ENCODE measurements at places on chromosomes 7 and 10.

DNA sequence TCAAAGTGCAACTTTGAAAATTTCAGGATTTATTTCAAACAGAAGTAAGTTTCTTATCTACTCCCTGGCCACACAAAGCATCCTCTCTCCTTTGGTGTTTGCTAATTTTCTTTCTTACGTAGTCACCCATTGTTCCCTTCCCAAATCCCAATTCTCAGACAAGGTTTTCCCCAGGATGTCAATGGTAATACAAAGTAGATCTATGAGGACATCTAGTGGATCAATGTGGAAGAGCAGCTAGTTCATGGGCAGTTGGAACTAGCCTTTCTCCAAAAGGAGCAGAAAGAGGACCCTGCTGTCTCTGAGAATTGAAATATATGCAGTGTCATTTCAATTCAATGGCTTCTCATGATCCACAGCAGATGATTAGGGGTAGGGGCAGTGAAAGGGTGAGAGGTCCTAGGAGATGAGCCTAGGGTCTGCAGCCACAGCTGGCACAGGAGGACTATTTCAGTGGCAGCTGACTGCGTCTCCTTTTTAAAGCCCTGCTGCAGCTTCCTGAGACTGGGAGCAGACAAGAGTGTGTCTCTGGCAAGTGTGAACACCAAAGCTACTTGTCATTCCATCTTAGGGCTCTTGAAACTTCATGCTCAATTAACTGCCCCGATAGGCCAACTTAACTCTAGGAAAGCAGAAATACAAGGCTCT lies 632.6 kb downstream of the KCNMA1 start:
- no peak for DNase-seq

- DNase-seq: no peak
Measured at GRCh38 chr7:28754447-28754846, 203.7 kb downstream of the TRIL start.

- no peak for DNase-seq
Measured at GRCh38 chr10:29709484-29710002, 74.8 kb upstream of the SVIL start.

- peak; percentile 39 for DNase-seq
Measured at GRCh38 chr7:105806592-105807447, 69.6 kb downstream of the ATXN7L1 start.

- no peak for DNase-seq
Measured at GRCh38 chr7:73612598-73613269, 11.6 kb downstream of the MLXIPL start.

- DNase-seq: no peak
Measured at GRCh38 chr10:60453036-60453435, 63.4 kb upstream of the ANK3 start.

DNA sequence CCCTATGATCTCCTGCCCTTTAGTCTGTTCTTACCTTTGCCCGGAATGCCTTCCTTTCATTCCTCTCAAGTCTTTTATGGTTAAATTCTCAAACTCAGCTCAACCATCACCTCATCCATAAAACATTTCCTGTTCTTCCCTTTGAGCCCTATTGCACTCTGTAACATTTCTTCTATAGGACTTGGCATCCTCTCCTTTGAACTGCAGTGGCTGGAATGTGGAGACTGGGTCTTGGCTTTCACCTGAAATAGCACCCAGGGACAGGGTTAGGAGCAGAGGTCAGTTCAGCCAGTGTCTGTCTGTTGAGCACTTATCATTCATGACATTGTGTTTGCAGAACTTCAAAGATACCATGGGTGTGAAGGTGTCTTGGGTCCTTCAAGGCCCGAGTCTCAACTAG lies 7.2 kb downstream of the NFE2L3 start:
- DNase-seq: no peak

DNA sequence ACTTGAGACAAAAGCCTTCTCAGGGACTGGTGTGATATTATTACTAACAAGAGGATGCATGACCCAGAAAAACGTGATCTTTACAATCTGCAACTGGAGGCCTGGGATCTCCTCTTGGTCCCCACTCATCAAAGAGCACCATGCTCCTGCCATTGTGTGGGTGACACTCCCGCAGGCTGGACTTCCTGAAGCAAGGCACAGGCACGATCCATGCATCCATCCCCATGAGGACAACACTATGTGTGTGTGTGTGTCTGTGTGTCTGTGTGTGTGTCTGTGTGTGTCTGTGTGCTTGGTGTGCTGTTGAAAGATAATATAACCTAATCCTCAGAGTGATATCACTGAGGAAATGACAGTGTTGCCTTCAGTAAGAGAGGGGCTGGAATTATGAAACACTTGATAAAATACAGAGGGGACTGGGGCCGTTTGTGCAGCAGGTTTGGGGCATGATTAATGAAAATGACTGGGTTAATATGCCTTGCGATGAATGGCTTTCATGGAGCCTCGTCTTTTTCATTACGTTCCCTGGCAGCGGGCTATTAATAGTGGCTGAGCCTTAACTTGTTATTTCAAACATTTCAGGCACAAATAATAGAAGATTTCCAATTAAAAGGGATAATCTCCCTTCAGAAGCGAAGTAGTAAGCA lies 180.8 kb upstream of the TCERG1L start:
- DNase-seq: no peak

- peak; percentile 15 for DNase-seq
Measured at GRCh38 chr7:140402178-140402835, 1.6 kb upstream of the RAB19 start.

DNA sequence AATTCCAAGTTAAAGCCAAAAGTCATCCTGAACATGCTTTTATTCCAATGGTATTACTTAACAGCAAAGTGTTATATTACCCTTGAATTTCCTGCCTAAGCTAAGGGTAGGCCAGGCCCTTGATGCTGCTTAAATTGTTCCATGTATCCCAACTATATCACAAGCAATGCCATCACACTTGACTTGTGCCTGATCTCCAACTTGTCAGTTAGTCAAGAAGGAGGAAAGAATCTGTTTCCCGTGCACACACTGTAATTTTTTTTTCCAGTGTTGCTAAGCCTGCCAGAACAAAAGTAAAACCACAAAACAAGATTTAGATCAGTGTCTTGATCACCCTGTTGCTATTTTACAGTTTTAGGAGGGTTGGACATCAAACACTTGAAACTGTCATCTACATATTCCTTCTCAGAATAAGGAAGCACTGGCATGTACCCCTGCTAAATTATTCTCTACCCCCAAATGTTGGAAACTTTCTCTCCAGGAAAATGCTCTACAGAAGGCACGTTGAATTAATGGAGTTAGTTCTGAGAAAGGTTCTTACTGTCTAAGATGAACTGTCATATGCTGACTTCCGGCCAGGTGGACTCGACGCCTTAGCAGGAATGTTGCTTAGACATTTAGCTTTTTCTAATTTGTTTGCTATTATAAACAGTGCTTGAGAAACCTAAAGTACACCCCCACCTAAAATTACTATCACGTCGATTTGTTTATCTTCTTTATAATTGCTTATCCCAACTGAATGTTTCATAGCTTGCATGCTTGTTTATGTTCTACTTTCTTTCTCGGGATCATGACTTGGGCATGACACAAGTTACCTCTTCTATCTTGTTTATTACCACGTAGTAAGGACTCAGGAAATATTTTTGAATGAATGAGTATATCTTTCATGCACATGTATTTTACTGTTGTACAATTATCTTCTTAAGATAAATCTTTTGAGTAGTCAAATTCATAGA lies 105.5 kb upstream of the ZNF438 start:
- no peak for DNase-seq

DNA sequence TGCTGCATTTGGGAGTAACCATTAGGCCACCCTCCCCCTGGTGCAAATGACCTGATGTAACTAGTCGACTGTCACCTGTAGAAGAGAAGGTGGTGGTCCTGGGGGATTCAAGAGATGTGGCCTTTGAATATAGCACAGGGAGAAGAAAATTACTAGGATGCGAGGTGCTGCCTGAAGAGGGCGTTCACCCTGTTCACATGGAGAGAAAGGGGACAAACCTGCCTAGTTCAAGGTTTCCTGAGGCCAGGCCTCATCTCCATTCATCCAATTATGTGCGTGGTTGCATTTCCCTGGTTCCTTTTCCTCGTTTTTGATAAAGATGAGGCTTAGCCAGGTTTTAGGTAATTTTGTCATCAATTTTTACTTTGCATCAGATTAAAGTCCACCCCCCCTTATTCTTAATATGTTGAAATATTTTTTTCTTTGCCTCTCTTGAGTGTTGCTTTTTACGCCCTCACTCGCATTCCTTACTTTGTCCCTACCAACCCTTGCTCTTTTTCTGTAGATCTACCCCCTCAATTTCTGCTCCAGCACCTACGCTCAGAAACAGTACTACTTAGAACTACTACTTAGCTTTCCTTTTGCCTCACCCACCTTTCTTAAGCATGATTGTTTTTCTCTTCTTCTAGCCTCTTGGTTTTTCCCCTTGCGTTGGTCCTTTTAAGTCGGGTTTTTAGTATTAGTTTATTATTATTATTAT lies 13.7 kb downstream of the CLCN1 start:
- DNase-seq: no peak

DNA sequence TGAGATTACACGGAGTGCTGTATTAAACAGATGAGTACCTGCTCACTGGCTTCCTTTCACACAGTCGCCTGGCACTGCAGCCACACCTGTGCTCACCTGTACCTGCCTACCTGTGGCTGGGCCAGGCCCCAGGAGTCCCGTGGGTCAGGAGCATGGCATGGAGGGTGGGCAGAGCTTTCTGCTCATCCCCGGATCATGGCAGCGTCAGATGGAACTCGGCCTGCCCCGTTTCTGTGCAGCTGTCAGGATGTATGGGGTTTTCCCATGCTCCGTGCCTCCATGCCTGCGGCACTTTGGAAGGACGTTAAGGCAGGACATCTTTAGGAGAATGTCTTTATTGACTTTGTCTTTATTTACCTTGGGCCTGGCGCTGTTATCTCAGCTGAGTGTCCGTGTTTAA lies 112.2 kb downstream of the MGMT start:
- no peak for DNase-seq

DNA sequence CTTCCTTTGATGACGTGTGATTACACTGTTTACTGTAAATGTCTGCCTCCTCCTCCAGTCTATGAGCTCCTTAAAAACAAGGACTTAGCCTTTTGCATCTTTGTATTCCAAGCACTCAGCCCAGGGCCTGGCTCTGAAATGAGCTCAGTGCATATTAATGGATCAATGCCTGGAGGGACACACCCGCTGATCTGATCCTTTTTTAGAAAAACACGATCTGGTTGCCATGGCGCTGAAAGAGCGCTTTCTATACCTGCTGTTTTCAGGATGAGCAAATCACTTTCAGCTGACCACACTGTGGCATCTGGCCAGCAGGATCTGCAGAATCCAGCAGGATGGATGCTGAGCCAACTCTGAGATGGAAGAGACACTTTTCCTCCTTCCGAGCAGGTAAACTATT lies 37.8 kb upstream of the GARS1 start:
- no peak for DNase-seq

DNA sequence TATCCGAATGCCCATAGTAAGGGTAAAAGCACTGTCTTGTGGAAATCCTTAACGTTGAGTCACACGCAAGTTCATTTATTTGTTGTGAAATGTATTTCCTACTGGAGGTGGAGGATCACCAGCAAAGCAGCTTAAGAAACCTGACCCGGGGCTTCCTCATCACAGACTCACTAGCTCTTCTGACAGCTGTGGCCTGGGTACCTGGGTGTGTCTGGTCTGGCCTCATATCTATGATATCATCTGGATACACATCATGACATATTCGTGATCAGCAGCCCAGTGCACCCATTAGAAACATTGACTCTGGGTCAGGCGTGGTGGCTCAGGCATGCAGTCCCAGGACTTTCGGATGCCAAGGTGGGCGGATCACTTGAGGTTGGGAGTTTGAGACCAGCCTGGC lies 8.8 kb downstream of the DRGX start:
- DNase-seq: no peak

- DNase-seq: no peak
Measured at GRCh38 chr7:124784879-124785818, 19.6 kb upstream of the GPR37 start.

DNA sequence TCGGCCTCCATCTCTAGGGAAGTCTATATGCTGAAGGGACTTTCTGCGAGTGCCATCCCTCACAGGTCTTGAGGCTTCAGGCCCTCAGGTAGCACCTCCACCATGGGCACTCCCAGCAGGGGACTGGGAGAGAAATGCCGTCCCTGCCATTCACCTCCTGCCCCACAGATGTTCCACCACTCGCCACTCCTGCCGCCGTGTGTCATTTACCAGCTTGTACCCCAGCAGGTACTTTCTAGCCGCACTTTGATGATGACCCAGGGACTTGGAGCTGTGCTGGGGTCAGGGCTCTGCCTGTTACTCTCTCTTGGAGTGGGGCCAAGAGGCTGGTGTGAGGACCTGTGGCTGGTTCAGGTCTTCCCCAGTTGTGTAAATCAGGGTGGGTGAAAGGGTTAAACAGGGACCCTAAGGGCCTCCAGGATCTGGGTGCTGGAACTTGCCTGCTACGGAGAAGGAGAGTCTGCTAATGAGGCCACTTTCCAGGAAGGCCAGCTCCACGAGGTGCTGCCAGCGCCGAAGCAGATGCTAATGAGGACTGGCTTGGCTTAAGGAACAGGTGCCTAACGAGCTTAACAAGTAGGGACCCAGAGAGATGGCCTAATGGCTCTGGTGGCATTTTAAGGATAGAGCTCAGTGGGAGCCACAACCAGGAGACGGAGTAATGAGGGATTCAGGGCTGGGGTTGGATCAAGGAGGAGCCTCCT lies 32.4 kb downstream of the CRHR2 start:
- no peak for DNase-seq

All from activated CD4-positive, alpha-beta T cell treated with anti-CD3 and anti-CD28 coated beads, Interleukin-2, amount 50 U/mL, for 24 hours (primary cell).